ENCODE measurements at places on chromosomes 5 and 9.
A peak's percentile ranks its signal among the peaks of the same experiment; 100 is the strongest.

DNA sequence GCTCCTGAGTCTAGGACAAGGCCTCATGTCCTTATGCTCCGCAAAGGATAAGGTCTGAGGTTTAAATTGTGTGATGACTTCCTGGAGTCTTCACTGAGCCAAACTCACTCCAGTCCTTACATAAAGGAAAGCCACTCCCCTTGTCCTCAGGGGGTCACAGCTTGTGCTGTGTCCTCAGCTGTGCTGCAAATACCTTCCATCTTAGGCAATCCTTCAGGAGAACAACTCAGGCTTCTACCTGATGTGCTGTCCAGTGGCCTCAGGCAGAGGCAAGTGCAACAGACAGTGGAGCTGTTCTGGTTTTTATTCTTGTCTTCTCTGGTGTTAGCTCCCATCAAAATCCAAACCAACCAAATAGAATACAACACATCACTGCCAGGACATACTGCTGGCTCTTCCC is 151.5 kb downstream of the TAF11L14 start:
- no peak for DNase-seq

DNA sequence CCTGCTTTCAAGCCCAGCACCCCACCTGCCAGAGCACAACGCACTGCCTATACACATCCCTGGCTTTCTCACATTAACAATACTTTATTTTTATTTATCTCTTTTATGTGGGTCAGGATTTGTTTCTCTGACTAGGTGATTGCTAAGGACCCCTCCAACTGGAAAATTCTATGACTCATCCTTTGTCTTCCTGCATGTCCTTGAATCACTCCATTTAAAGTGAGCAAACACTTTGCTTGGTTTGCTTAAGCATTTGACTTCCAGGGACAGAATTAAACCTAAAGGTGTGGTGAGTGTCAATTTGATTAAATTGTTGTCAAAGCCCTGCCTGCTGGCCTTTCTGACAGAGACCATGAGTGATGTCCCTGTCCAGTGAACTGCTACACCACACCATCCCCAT is 536.5 kb upstream of the BRINP1 start:
- no peak for DNase-seq

GRCh38 chr9:4680750-4681149 is 1.4 kb downstream of the CDC37L1 start:
- DNase-seq = no peak

GRCh38 chr9:33535541-33535940 is 11.5 kb downstream of the ANKRD18B start:
- DNase-seq = no peak

- no peak for DNase-seq
Measured at GRCh38 chr5:124743602-124744169, 2.8 kb downstream of the ZNF608 start.

GRCh38 chr9:98302150-98302549 is 46.7 kb upstream of the TBC1D2 start:
- no peak for DNase-seq

- no peak for DNase-seq
Measured at GRCh38 chr5:110909415-110909814, 162.1 kb upstream of the TSLP start.

DNA sequence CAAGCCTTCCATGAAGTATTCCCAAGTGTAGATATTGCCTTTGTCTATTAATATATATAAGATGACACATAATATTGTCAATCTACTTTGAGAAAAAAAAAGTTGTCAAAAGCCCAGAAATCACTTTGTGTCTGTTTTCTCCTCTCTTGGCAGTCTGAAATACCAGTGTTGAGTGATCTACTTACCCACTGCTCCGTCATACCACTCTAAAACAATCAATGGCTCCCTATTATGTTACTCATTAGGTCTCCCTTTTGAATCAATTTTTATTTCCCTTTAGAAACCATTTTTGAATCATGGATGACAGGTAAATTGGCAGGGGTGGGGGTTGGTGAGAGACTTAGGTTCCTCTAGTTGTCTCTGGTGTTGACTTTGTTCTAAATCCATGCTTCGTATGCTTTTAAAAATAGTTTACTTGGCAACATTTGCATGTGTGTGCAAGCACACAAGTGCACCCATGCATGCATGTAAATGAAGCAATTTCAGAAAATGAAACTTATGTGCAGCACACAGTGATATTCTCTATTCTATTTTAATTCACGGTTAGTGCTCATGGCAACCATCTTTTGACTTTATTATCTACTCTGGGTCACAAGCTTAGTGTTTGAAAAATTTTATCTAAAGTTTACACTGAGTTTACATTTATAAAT is 378.9 kb downstream of the RAB3C start:
- no peak for DNase-seq

- DNase-seq = no peak
Measured at GRCh38 chr5:106171132-106171531, 1499.6 kb downstream of the EFNA5 start.

GRCh38 chr9:107784235-107784958 is 294.8 kb upstream of the KLF4 start:
- DNase-seq = no peak

GRCh38 chr5:131068893-131069643 is 96.0 kb downstream of the HINT1 start:
- peak; percentile 39 for DNase-seq

- peak; percentile 71 for DNase-seq
Measured at GRCh38 chr9:113807173-113808061, 68.7 kb upstream of the ZNF618 start.

DNA sequence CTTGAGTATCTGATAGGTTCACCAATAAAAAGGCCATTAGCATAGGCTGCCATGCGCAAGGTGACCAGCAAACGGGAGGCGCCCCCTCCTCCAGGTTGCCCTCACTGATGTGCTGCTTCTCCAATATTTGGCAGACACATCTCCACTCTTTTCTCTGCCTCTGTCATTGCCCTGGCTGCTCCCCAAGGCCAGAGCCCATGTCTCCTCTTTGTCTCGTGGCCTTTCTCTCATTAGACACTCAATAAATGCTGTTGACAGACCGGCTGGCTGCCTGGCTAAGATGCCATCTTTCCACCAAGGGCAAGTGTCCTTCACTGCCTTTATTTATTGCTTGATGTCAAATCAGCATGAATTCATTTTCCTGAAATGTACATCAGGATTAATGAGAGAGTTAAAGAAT is 404.0 kb upstream of the KIF2A start:
- DNase-seq = no peak

DNA sequence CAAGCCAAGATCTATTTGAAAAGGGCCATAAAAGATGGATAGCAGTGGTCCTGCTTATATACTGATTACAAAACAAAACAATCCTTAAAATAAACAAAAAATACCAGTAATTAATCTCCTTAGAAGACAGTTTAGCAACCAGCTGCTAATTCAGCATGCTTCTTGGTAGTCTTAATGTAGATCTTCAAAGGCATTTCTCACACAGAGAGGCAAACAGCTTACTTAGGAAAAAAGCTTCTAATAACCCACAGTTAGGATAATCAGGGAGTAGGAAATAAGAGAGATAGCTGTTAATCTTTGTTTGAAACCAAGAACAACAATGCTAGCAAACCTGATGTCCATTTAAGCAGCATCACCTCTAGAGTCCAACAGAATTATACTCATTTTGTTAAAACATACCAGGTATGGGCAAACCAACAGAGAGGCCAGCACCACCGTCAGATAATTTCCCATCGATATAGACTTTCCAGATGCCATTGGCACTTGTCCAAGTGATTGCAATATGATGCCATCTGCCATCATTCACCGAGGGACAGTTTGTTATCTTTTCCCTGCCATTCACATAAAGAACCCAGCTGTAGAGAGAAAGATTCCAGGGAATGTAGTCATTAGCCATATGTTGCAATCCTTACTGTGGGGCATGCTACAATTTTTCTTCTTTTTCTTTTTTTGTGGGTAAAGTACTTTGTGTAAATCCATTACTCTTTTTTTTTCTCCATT is 105.6 kb upstream of the TXNDC8 start:
- no peak for DNase-seq

- DNase-seq = no peak
Measured at GRCh38 chr9:135828656-135829055, 78.7 kb downstream of the CAMSAP1 start.

DNA sequence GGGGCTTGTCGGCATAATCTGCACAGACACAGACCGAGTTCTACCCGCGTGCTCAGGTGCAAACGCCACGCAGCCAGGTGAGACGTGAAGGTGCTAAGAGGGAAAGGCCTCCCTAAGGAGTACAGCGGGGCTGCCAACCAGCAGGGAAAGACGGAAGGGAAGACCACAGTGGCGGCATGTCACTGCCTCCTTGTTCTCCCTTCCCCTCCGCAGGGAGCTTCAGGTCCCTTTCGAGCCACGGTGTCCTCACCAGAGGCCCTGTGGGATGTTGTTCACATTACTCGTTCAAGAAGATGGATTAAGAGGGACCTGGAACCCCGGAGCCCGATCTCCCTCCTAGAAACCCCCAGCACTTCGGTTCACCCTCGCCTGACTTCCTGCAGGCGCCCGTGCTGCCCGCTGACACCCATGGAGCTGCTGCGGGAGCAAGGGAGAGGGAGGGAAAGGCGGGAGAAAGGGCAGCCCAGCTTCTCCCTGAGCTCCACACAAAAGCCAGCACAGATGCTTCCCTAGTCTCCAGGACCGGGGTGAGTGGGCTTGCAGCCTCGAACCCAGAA is 686 bp downstream of the BRD9 start:
- peak; percentile 71 for DNase-seq

DNA sequence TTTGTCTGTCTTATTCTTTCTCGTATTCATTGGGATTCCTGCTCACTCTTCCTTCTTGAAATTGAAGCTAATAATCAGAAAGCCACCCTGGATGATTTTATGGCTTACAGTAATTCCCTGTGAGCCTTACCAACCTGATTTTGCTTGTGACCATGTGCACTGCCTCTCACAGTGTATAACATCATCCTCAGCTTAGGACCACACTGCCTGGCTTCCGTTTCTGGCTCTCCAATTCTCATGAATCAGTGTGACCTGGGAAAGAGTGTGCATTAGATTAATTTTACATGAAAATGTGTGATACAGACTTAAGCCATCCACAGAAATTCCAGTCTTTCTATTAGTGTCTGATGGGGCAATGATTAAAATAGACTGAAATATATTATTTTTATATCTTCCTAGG is 126.8 kb upstream of the DMRT1 start:
- DNase-seq = no peak

- DNase-seq = no peak
Measured at GRCh38 chr5:24703934-24704333, 59.2 kb upstream of the CDH10 start.

DNA sequence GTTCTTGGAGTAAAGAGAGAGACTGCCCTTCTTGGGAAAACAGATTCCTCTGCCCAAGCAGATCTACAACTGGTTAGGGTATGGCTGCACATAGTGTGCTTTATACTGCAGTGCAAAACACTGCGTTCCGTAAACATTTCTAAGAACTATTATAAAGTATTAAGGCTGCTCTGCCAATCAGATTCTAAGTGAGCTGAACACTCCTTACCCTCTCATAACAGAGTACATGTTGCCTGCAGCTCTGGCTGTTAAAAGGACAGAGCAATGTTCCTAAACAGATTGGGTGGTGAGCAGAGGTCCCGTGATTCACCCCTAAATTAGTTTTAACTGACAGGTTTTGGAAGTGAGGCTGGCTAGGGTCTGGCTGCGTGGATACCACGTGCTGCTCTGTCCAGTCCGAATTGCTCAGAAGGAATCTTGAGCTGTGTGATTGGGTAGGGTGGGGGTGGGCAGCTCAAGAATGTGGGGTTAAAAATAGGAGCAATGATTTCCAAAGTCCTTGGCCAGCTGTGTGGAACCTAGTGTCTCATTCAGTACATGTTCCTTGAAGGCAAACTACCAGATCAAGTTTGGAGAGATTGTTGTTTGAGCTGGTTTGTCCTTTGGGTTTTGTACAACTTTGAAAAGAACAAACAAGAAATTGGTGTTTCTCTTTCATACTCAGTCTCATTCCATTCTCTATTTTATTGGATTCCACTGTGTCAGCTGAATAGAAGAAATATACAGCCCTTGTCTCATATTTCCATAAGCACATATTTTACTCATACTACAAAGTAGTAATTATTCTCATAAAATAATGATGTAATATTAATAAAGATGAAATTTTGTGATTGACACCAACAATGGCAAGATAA is 497.6 kb upstream of the CD180 start:
- DNase-seq = no peak

DNA sequence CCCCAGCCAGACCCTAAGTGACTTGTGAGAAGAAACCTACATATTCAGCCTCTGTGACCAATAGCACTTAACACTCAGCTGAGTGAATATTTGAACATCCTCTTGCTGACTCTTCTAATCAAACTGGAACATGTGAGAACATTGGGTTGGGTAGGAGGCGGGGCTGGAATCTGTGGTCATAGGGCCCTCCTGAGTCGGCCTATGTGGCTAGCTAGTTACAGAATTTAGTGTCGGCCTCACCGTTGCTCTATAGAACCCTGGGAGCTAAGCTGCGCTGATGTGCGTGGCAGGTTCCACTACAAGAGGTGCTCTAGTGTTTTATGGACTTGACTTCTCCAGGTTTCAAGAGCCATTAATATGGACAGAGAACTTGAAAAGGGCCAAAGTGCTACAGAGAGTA is 138.8 kb downstream of the DROSHA start:
- DNase-seq = no peak

DNA sequence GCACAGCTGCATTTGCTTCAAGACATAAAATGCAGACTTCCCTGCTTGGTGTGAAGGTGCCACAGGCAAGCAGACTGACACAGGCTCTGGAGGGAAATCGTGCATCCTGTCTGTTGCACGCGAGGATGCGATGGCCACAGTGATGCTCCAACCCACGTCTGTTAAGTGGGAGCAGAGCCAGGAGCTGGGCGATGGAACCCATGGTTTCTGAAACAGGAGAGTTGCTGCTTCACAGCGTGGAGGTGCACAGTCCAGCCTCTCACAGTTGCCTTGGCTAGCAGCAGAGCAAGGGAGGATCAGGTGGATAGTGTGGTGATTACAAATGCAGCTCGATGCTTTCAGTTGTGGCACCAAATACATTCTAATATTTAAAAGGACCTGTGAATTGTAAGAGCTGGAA is 108.8 kb downstream of the TENT4A start:
- no peak for DNase-seq

DNA sequence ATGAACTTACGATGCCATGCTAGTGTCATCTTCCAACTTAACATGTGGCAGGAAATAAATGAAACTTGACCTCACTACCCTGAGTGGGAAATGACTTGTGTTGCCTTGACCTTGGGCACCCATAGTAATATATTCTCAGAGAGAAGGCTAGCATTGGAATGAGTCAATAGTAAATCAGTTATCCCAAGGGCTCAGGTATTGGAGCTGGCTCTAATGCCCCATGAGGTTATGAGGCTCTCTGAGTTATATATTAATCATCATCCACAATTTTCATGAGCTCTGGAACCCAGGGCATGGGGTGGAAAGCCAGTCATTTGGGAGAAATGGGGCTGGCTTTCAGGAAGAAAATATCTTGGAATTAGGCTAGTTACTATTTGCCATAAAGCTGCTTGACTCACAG is 42.4 kb upstream of the SMIM32 start:
- DNase-seq = no peak

- no peak for DNase-seq
Measured at GRCh38 chr5:175521313-175521833, 43.0 kb downstream of the SFXN1 start.

DNA sequence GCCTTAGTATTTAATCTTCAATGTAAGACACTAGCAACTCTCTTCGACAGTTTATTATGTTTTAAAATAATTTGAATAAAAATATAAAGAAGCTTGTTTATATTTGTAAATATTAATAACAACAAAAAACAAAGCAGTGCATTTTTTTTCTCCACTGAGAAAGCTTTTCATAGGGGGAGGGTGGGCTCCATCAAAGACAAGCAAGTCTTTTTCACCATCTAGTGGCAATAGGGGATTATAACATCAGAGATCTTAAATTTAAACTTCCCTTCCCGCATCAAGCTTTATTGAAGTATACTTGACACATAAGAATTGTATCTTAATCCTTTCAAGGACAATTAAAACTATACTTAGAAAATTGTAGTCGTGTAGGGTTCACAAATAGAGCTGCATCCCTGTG is 9.3 kb upstream of the OR13F1 start:
- DNase-seq = no peak
